ENCODE measurements at places on chromosomes 11 and 22.

GRCh38 chr22:49574881-49575702 is 252.6 kb downstream of the BRD1 start:
- no peaks in the 10 kb centered on the region for H3K27me3 ChIP-seq
- no peak overlapping the region for H3K4me3 ChIP-seq
- no peaks in the 10 kb centered on the region for H3K36me3 ChIP-seq

- no peak overlapping the region for H3K27ac ChIP-seq
- DNase-seq = no peak
- no peaks in the 10 kb centered on the region for H3K27me3 ChIP-seq
- H3K4me1 ChIP-seq = no peaks in the 10 kb centered on the region
- no peak overlapping the region for H3K4me3 ChIP-seq
Observed at GRCh38 chr11:10373340-10373739, 68.5 kb downstream of the ADM start.

DNA sequence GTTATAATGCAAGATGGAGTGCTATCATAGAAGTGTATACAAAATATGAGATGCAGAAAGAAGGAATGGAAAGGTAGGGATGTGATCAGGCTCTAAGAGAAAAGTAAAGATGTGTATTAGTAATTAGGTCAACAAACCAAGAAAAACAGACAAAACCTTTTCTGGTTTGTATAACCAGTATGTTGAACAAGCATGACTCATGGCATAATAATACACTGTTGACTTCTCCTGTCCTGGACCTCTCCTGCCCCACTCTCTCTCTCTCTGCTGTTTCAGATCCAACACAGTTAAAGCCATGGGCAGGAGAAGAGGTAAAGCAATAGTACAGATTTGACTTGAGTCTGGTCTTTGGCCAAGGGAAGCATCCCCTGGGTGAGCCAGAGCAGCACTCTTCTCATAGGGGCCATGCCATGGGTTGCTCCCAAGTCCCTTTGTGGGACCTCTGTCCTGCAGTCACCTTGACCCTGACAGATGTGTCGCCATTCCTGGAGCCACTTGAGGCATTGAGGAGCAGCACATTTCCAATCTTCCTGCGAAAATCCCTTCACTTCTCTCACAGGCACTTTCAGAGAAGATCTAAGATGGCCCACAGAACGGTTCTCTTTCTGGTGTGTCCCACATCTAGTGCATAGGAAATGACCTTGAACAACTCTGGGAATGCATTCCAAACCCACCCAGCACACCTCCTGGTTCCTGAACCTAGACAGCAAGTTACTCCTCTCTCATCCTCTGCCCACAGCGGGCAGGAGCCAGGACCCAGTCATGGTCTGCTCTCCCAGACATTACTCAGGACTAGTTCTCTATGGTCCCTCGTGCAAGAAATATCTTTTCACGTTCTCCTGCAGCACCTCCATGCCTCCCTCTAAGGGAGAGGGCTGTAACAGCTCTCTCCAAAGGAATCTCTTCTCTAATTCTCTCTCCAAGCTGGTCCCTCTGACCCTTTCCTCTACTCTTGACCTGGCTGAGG is 58.2 kb upstream of the PRSS23 start:
- DNase-seq = no peak
- no peaks in the 10 kb centered on the region for H3K27me3 ChIP-seq
- peak overlapping the region; percentile 63 for H3K27ac ChIP-seq
- H3K4me3 ChIP-seq = no peak overlapping the region
- H3K4me1 ChIP-seq = no peaks in the 10 kb centered on the region

DNA sequence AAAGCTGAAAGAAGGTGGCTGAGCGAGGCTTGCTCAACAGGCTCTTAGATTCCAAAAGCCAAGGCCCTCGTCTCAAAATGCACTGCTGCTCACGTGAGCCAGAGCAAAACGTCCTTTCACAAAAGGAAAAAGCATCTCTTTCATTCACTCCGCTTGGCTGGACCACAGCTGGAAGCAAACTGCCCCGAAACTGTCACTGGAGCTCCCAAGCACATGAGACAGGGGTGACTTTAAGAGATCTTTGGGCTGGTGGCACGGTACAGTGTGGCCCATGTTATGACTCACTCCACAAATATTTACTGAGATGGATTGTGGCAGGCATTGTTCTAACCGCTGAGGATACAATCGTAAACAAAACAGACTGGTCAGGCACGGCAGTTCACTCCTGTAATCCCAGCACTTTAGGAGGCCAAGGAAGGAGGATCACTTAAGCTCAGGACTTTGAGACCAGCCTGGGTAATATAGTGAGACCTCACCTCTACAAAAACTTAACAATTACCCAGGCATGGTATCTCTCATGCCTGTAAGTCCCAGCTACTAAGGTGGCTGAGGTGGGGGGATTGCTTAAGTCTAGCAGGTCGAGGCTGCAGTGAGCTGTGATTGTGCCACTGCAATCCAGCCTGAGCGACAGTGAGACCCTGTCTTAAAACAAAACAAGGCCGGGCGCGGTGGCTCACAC is 3.6 kb downstream of the PLA2G6 start:
- H3K27ac ChIP-seq = peak overlapping the region; percentile 99
- H3K27me3 ChIP-seq = no peaks in the 10 kb centered on the region
- no peaks in the 10 kb centered on the region for H3K36me3 ChIP-seq
- no peak overlapping the region for H3K4me3 ChIP-seq

DNA sequence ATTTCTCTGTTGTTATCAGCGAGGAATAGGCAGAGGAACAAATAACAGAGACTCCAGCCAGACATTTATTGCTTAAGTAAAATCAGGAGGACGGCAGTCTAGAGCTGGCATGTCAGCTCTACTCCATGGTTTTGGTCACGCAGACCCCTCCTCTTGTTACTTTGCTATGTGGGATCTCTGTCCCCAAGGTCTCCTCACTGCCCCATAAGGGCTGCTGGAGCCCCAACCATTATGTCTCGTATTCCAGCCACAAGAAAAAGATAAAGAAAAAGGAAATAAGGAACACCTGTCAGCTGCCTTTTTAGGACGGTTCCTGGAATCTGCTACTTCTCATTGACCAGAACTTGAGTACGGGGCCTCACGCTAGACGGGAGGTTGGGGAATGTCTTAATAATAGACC is 70.4 kb downstream of the ELFN2 start:
- DNase-seq = no peak
- no peaks in the 10 kb centered on the region for H3K27me3 ChIP-seq
- no peaks in the 10 kb centered on the region for H3K36me3 ChIP-seq
- no peak overlapping the region for H3K4me3 ChIP-seq

All from prostate gland (tissue), 2 donors.